ENCODE measurements at places on chromosomes 4 and X.

- DNase-seq = no peak
These were observed 198.1 kb downstream of the SOWAHB start for GRCh38 chr4:76699751-76700310.

DNA sequence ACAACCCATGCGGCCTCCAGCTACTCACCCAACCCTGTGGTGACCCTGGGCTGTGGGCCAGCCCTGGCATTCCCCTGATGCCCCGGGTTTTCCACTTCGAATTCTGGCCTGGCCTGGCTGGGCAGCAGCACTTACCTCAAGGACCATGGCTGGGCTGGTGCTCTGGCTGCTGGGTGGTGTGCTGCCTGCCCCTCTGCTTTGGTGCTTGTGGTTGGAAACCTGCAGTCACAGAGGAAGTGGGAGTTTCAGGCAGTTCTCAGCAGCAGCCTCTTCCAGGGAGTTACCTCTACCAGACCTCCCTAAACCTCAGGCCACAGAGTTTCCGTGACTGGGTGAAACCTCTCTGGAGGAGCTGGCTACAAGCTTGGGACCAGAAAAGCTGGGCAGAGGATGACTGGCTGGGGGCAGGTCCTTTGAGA, at the start of gene CXCR3:
CXCR3 (minus strand) TSS at position 209 of the 419 bp plus-strand sequence; CDS start at position 147, 62 bp downstream.
- DNase-seq = peak; percentile 43

GRCh38 chrX:119240356-119240755, 4.3 kb downstream of the PGRMC1 start:
- DNase-seq = peak; percentile 57

DNA sequence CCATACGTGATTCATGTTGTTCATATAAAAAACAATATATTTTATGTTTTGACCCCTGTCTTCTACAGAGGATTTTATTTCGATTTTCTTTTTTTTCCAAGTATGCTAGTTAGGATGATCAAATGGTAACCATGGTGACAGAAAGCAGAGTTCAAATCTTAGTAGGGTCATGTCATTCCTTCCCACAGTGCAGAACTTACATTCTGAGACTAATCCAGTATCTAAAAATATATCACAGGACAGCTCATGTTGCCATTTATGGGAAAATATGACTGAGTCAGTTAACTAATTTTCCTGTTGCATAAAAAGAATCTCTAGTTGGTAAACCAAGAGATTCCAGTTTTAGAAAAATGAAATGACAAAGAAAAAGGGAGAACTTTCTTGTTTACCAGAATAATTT, 209.5 kb downstream of the PARM1 start:
- no peak for DNase-seq

DNA sequence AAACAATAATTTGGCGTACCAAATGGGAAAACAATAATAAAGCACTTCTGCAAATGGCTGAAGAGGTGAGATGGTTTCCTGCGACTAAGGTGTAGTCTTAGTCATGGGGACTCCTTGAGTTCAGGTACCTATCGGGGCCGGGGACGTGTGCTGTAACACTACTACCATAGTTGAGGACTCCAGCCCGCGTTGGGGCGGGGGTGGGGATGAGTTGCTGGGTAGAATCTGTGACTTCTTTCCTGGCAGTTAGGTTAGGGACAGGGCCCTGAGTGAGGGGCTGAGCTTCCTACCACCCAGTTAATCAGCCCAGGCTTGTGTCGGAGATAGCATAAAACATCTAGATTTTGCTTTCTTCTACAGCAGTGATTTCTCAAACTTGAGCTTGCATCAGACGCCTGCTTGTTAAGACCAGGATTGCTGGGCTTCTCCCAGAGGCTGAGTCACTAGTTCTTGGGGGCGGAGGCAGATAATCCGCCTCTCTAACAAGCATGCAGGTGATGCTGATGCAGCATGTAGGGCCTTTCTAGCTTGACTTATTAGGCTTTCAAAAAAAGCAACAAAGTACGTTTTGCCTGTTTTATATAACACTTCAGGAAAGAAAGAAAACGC, 30.2 kb downstream of the RBBP7 start:
- DNase-seq = peak; percentile 26

DNA sequence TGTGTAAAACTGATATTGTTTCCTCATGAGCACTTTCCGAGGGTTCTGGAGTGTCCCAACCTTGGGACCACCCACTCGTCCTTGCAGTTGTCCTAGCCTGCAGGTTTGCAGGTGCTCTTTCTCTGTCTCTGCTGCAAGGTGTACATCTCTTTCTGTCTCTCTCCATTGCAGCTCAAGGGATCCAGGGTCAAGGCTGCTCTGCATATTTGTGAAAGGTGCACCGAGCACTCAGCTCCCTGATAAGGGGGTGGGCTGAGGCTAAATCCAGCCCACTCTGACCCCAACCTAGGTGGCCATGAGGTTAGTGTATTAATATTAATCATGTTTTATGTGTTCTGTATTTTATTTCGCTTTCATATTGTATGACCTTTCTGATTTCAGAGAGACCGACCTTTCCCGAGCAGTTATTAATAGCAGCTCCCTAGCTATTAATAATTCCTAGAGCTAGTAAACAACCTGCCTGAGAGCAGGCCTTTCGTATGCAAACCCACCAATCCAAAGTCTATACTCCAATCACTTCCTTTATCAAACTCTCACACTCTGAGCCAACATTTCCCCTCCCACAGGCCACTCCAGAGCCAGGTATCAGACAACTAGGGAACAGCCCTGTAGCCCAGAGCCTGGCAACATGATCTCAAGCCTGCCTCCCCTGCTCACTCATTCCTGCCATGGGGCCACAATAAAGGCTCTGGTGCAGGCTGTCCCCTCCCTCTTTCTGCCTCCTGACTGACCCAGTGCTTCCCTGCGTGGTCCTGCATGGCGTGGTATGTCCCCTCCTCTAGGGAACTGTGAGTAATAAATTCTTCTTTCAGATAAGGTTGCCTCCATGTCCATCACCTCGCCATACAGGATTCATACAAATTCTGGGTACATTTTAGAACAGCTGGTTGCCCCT, 73.9 kb downstream of the SLC2A9 start:
- DNase-seq = no peak

- no peak for DNase-seq
These were observed 40.5 kb downstream of the HAND2 start for GRCh38 chr4:173489514-173489913.

DNA sequence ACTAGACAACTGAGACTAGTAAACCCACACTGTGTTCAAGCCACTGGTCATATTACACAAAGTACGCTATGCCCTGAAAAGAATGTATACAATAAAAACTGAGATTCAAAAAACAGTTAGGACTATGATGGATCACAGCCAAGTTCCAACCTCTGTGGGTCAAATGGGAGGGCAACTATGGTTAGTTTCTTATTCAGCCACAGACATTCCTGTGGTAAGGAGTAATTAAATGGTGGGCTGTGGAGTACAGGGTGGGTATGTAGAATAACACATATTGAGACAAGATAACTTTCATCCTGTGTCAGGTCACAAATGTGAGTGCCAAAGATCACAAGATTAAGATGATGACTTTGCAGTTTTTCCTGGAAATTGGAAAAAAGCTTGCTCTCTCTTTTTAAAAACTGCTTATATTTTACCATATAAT, 167.2 kb downstream of the NPNT start:
- peak; percentile 89 for DNase-seq

- no peak for DNase-seq
These were observed 98.2 kb downstream of the MAPK10 start for GRCh38 chr4:86261636-86262035.

- DNase-seq = no peak
These were observed 1163.0 kb downstream of the RAPGEF2 start for GRCh38 chr4:160265836-160266235.

GRCh38 chr4:105240037-105240436, 93.4 kb downstream of the TET2 start:
- DNase-seq = no peak
